Stromal cell of bone marrow (primary cell): ENCODE measurements at places on chromosomes 1 and 21.
A peak's percentile ranks its signal among the peaks of the same experiment; 100 is the strongest.

DNA sequence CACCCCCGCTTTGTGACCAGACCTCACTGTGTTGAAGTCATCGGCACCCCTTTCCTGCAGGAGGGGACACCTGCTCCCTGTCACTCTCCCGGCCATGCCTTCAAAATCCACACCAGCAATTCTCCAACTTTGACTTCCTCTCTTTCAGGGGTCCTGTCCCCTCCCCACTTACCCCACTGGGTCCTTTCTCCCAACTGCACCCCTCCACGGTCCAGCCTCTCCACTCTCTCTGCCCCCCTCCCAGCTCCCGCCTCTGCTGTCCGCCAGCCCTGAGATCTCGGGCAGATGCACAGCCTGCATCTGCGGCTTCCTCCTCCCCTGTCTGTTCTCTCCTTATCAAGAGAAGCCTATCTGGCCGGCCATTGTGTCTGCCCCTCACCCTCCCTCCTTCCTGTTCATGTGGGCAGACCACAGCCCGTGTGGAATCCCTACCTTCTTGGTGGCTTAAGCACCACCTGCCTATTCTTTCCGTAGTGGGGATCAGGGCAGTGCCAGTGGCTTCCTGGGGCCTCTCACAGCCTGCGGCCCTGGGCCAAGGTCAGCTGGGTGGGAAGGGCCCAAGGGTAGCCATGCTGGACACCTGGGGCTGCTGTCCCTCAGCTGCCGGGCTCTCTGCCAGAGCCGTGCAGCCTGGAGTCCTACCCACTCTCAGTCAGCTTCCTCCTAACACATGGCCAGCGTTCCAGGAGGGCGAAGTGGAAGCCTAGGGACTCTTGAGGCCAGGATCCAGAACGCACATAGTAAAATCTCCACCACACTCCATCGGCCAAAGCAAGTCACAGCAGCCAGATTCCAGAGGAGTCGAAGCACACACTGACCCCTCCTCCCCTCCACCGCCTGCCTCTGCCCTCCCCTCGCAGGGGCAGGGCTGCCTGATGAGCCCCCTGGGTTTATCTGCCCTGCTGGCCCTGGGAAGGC lies 5.1 kb upstream of the HES4 start:
- no peak for DNase-seq

- no peak for DNase-seq
Measured at GRCh38 chr1:77830946-77831345, 51.5 kb downstream of the MIGA1 start.

DNA sequence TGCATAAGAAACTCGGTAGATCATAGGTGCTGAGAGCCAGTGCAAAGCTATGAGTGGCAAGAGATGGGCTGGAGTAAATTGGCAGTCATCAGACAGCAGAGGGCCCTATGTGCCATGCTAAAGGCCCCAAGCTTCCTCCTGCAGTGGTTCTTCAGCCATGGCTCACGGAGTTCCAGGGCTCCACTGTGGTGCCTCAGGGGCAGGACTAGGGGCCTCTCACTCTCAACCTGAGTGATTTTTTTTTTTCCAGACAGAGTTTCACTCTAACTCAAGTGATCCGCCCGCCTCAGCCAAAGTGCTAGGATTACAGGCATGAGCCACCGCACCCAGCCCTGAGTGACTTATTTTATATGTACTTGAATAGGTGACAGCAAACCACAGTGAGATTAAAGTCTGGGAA lies 10.4 kb upstream of the GJA8 start:
- no peak for DNase-seq

GRCh38 chr1:3003941-3004270 lies 17.4 kb upstream of the ACTRT2 start:
- no peak for DNase-seq

- no peak for DNase-seq
Measured at GRCh38 chr1:42017259-42017658, 98.5 kb upstream of the HIVEP3 start.

GRCh38 chr1:36304970-36305914 lies 926 bp upstream of the SH3D21 start:
- DNase-seq: no peak

- peak; percentile 40 for DNase-seq
Measured at GRCh38 chr1:166184897-166185296, 18.1 kb upstream of the FAM78B start.

GRCh38 chr1:219507437-219507836 lies 105.5 kb downstream of the ZC3H11B start:
- DNase-seq: no peak

DNA sequence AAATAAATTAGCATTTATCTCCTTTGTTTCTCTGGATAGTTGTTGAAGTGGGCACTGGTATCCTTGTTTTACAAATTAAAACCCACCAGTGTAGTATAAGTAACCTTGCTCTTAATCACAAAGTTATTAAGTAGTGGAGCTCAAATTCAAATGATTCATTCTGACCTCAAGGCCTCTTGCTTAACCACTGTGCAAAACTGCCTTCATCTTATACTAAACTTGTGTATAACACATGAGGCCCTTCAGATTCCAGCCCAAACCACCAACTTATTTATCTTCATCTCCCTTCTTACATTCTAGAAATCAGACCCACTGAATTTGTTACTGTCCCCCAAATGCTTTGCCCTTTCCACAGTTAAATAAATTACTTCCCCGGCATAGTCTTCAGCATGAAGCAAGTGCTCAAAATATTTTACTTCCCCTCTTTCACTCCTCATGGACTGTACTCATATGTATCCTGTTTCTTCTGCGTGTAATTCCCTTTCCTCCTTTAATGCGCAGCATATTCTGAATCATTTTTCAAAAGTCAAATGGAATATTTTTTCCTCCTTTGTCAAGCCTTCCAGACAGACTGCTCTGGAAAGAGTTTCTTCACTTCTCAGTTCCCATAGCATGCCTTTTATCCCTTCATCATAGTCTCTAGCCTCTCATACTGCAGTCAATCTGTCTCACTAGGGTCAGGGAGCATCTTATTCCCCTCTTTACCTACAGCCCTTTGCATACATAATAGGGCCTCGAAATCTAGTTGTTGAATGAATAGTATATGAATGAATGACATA lies 19.0 kb upstream of the DNASE2B start:
- peak; percentile 38 for DNase-seq
